ENCODE measurements at places on chromosomes 13 and 19. TPM values are rescaled to one million over a fixed set of nuclear protein-coding genes. Genes with fewer than 3 reads are reported as not detected.
A peak's percentile ranks its signal among the peaks of the same experiment; 100 is the strongest.

Gene DMRTC2
- total RNA-seq, result not detected

Gene DMKN
- 0.29 TPM for total RNA-seq

DNA sequence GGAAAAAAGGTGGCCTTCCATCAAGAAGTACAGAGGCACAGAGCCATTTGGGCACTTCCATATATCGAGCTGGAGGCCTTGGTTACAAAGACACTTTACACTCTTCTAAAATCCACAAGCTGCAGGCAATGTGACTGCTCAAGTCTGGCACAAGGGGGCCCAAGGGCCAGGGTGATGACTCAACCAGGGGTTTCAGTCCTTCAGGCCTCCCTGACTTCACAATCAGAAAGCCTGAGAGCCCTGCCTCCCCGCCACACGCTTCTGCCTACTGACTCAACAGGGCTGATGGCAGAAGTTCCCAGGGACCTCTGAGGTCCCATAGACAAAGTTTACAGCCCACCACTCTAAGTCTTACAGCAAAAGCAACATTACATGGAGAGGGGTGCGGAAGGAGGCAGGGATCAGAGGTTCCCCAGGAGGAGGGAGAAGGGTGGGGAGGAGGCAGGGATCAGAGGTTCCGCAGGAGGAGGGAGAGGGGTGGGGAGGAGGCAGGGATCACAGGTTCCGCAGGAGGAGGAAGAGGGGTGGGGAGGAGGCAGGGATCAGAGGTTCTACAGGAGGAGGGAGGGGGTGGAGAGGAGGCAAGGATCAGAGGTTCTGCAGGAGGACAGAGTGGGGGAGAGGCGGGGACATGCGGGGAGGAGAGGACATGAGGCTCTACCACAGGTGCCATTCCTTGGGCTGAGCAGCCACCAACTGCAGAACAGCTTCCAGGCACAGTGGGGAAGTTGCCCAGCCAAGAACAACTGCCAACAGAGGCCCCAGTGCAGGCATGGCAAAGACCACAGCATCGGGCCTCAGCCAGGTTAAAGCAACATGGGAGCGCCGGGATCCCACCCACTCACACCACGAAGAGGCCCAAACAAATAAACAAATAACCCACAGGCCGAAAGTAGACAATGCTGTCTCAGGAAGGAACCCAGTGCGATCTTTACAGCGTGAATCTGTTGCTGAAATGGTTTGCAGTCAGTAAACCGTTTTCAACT lies 52.0 kb downstream of the SLC7A1 start:
- DNase-seq, result no peak

DNA sequence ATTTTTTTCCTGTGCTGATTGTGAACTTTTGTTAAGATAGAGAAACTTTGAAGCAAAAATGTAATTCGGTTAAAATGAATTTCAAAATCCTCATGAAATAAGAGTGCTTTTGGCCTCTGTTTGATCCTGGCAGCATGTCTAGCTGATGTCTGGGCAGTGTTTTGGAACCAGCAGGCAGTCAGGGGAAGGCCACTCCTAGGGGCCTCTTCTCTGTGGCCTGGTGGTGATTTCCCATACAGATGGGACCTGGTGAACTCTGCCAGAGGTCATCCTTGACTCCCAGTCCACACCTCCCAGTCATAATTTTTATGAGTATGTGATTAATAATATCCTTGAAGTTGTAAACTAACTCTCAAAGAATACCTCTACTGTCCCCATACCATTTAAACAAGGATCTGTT lies 226.6 kb downstream of the PCCA start:
- no peak for DNase-seq

GRCh38 chr13:40518481-40518882 lies 148.0 kb downstream of the FOXO1 start:
- DNase-seq, result no peak

DNA sequence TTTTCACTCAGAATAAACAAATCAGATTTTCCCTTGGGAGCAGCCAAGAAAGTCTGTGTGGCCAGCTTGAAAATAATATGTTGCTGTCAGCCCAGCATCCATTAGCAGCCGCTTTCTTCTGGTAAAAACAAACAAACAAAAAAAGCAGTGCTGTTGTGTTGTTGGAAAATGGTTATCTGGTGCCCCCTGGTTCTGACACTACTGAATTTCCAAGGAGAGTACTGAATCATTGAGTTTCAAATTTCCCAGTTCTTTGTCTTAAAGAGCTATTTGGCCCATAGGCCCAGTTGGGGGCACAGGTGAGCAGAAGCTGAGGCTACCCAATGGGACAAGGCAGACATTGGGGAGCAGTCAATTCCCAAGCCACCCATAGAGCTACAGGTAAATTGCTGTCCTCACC lies 995.9 kb downstream of the UQCRFS1 start:
- DNase-seq, result no peak

DNA sequence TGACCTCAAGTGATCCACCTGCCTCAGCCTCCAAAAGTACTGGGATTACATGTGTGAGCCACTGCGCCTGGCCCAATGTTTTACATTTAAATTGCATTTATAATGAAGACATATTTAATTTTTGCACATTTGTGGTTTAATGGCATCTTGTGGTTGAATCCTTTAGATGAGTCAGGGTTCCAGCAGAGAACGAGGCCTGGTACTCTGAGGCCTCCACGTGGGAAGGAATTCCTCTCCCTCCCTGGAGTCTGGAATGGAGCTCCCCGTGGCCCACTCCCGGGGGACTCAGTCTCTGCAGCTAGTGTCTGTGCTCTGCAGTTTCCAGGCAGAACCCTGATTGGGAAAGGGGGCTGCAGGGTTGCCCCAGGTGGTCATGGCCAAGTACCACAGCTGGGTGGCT lies 24.2 kb downstream of the ZFR2 start:
- DNase-seq, result no peak

GRCh38 chr19:32203161-32203560 lies 142.2 kb upstream of the ZNF507 start:
- DNase-seq, result no peak

DNA sequence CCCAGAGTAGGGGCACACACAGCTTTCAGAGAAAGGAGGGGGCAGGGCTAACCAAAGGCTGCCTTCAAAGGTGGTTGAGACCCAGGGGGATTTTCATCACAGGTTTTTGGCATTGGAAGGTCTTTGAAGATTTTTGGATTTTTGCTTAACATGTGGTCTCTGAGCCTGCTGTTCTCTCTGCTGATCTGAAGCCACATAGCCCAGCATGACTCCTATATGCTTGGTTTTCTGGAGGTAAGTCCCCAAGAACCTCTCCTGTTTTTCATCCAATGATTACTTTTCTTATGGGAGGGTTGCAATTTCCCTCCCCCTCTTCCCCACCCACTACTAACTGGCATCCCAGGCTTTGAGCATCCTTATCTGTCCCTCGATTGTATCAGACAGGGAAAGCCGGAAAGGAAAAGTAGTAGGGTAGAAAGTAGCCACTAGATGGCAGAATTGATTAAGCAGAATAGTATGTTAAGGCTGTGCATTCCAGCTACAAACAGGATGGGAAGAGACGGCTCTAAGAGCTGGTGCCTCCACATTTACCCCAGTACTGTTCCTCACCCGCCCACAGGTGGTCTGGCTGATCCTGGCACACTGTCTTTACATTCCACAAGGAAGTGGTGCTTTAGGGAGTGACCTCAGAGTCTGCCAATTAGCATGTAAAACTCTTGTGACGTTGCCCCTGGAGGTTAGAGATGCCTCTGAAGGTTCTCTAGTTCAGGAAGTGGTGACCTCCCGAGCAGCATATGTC lies 218.9 kb upstream of the EDNRB start:
- peak; percentile 70 for DNase-seq

GRCh38 chr13:29480893-29481525 lies 114.5 kb downstream of the SLC7A1 start:
- no peak for DNase-seq

Gene CGB2
- total RNA-seq, result 0.26 TPM

GRCh38 chr13:112102243-112102642 lies 35.3 kb downstream of the SOX1 start:
- no peak for DNase-seq

Gene DAND5
- total RNA-seq, result not detected

DNA sequence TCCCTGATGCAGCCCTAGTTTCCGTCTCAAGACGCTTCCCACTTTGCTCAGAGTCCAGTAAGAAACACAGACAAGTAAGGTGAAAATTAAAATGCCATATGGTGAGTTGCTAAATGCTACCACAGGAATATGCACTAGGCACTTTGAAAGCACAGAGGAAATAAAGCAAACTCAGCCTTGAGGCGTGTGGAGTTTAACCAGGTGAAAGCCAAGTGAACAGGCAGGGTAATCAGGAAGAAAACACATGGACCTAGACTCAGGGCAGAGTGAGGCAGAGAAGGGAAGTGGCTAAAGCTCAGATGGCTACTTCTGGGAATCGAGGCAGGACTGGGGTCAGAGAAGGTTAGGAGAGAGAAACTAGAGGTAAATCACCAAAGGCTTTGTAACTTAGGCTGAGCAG lies 5.4 kb upstream of the UBL3 start:
- no peak for DNase-seq

DNA sequence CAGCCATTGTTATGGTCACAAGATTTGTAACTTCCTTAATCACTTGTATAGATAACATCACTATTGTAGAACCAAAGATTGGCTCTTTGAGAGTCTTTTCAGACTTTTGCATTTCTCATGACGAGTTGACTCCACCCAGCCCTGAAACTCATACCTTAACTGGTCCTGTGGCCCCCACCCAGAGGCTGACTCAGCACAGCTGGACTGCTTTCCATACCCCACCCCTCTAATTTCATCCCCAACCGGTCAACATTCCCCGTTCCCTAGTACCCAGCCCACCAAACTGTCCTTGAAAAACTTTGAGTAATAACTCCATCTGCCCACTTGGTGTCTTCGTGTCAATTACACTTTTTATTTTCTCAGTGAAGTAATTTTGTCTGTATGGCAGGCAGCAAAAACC lies 32.1 kb upstream of the SLITRK1 start:
- no peak for DNase-seq

- peak; percentile 97 for DNase-seq
Observed at GRCh38 chr19:752652-753517, 2.0 kb downstream of the MISP start.

DNA sequence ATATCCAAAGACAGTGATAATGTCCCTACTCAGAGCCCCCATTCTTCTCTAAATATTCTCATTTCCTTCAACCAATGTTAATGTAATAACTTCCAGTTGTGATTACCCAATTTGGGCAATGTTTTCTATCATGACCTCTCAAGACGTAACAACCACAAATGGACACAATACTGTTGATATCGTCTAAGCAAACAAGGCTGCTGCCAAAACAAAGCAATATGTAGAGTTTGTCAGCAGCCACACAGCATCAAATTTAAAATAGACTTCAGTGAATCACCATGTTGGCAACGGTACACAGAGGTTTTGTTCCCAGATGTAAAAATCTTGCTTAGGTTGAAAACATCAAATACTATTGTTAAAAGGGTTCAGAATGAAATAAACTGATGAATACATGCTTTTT lies 205.1 kb downstream of the DACH1 start:
- DNase-seq, result no peak

- no peak for DNase-seq
Observed at GRCh38 chr13:51923983-51924539, 62.3 kb downstream of the CCDC70 start.

- peak; percentile 0 for DNase-seq
Observed at GRCh38 chr19:22545751-22546150, 88.4 kb upstream of the ZNF492 start.

- DNase-seq, result peak; percentile 41
Observed at GRCh38 chr19:31270897-31271296, 78.3 kb downstream of the TSHZ3 start.

GRCh38 chr13:32229443-32229842 lies 85.7 kb downstream of the ZAR1L start:
- DNase-seq, result peak; percentile 47

- no peak for DNase-seq
Observed at GRCh38 chr19:29017788-29018187, 195.2 kb downstream of the UQCRFS1 start.

- DNase-seq, result no peak
Observed at GRCh38 chr13:100480676-100481075, 107.9 kb downstream of the GGACT start.

Gene OR7A5
- total RNA-seq, result 0.34 TPM

- DNase-seq, result no peak
Observed at GRCh38 chr19:45985321-45985720, 9.9 kb upstream of the CCDC61 start.

DNA sequence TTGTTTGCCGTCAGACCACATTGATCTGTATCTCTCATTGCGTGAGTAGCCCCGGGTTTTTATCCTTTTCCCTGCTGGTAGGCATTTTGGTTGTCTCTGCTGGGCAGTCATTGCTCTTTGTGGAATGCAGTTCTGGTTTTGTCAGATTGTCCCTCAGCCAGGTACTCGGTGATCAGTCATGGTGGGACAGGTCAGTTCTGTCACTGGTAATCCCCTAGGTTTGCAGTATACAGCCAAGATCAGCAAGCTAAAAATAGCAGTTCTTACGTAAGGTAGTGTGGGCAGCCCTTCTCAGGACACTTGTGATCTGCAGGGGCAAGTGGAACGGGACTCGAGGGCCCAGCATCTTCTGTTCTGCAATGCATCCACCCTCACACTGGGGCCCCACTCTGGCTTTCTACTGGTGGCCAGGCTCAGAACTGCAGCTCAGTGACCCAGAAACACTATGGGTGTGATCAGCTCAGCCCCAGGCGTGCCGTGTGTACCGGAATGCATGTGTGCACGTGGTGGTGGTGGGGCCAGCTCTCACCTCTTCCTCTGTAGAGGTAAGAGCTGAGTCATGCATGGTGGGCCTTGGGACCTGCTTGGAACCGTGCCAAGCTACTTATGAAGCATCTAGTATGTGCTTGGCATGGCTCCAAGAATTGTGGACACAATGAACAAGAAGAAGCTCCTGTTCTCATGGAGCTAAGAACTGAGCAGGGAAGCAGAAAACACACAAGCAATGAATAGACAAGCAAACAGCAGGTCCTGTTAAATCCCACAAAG lies 6.3 kb downstream of the PLEKHF1 start:
- DNase-seq, result no peak

Gene KIR2DL4
- not detected for total RNA-seq

DNA sequence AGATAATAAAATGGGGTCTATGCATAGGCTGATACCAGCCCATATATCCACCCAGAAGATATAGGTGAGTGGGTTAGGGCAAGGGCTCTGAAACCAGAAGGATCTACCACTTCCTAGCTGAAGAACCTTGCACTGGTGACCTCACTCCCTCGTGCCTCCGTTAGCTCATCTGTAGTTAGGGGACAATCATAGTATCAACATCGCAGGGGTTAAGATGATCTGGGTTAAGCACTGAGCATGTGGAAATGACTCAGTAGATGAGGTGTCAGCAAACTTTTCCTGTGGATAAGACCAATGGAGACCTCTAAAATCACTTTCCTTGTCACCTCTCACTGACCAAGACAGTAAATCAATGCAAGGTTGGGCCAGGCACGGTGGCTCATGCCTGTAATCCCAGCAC lies 30.5 kb downstream of the TNFSF14 start:
- DNase-seq, result peak; percentile 12

DNA sequence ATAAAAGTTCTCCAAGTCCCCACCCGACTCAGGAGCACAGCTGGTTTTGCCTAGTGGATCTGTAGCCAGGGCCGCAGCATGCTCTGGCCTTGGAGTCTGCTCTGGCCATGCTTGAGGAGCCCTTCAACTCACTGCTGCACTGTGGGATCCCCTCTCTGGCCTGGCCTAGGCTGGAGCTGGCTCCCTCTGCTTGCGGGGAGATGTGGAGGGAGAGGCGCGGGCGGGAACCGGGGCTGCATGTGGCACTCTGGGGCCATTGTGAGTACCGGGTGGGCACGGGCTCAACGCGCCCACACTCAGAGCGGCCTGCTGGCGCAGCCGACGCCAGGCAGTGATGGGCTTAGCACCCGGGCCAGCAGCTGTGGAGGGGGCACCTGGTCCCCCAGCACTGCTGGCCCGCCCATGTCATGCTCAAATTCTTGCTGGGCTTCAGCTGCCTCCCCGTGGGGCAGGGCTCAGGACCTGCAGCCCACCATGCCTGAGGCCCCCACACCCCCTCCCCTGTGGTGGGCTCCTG lies 57.0 kb upstream of the ATP12A start:
- DNase-seq, result no peak

Gene AP1M2
- total RNA-seq, result not detected
